IMR-90 (cell line): ENCODE measurements at places on chromosomes 7 and 10. TPM values are rescaled to one million over a fixed set of nuclear protein-coding genes. Genes with fewer than 3 reads are reported as not detected.

Gene PIK3CG
- under 0.01 TPM in 2 replicates for total RNA-seq

Gene SLC16A9
- 0.18 and 0.56 TPM in 2 replicates for total RNA-seq

Gene TFEC
- total RNA-seq = under 0.01 and 0.28 TPM in 2 replicates

Gene FEZF1
- total RNA-seq = not detected in 2 replicates

Gene ZCCHC24
- total RNA-seq = 12.2 and 15.1 TPM in 2 replicates

DNA sequence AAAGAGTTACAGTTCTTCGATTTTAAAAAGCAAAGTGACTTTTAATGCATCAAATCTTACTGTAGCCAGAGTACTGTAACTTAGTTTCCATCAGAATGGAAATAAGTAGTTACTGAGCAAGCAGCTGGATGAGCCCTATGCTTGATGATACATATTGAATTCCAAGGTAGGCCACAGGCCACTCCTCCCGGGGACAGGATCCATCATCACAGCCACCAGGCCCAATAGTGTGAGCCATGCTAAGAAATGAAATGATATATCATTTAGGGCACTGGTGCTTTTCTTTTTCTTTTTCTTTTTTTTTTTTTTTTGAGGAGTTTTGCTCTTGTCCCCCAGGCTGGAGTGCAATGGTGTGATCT is 42.9 kb upstream of the TOMM7 start:
- peak; percentile 32 for DNase-seq

- no peak for DNase-seq
Measured at GRCh38 chr7:45151967-45152366, 5.6 kb upstream of the RAMP3 start.

DNA sequence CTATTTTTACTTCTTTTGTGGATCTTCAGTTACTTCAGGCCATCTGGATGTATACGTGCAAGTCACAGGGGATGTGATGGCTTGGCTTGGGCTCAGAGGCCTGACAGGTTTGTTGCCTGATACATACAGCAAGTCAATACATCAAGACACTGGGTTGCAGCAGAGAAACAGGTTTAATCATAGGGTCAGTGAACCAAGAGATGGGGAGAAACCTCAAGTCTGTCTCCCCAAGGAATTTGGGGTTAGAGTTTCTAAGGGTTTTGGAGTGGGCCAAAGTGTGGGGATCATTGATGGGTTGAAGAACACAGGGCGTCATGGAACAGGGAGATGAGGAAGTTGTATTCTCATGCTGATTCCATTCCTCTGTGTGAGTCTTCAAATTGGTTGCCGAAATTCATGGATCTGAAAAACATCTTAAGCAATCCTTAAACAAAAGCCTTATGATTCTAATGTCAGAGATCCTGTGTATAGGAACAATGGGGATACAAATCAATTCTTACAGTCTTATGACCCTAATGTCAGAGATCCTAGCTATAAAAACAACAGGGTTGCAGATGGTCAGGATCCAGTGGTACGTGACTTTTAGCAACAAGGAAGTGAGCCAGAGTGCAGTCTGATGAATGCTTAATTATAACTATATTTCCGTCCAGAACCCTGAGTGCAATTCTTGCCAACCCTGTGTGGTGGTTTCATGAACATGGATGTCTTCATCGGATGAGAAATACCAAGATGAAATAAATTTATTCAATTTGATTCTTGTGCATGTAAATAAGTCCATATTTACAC is 18.9 kb downstream of the OTUD1 start:
- no peak for DNase-seq

- DNase-seq = no peak
Measured at GRCh38 chr7:1425292-1426136, 33.8 kb downstream of the MICALL2 start.

DNA sequence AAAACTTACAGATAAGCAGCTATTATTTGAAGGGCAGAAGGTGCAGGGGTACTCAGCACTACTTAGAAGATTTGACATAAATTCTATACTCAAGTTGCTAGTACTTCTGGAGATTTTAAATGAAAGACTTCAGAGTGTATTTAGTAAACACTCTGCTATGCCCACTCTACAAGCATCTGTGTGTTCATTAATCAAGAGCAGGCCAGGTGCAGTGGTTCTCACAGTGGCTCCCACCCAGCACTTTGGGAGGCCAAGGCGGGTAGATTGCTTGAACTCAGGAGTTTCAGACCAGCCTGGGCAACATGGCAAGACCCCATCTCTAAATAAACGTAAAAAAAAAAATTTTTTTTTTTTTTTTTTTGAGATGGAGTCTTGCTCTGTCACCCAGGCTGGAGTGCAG is 38.9 kb upstream of the TOMM7 start:
- no peak for DNase-seq

DNA sequence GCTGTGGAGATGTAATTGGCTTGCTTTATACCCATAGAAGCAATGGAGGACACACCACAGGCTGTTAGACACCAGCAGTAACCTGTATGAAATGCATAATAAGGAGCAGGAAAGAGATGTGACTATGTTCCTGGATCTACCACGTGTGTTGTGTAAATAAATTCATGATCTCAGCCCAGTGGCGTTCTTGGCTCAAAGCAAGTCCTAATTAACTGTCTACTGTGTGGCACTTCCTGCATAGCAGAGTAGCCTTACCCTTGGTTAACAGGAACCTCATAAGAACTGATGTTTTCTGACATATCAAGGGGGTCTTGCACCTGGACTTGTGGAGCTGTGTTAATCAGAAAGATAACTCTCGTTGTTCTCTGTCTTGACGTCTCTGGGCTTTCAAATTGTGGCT is 25.7 kb upstream of the FAM180A start:
- peak; percentile 87 for DNase-seq

DNA sequence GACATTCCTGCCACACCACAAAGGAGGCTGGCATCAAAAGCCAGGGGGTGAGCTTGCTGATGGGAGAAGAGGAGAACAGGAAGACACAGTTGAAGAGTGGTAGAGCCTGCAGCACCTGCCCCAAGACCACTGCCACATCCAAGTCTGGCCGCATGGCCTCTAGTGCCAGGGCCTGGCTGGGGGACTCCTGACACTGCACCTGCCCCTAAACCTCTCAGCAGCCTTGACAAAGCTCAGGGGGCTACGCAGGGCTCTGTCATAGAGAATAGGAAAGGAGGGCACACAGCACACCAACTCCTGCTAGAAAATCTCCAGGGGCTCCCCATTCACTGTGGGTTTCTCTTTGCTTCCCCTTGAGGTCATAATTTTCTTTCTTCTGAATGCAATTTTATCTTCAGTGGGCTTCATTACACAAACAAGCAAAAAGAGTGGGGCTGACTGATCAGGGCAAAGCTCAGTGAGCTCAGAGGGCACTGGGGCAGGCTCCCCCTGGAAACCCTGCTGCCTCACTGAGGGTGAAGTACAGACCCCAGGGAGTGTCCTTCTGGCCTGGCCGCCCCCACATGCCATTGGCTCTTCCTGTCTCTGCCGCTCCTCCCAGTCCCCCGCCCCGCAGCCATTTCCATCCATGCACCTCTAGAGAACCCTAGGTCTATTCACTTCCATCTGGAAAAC is 37.2 kb downstream of the VOPP1 start:
- no peak for DNase-seq

GRCh38 chr7:27240015-27240731 is 2.4 kb upstream of the EVX1 start:
- no peak for DNase-seq

DNA sequence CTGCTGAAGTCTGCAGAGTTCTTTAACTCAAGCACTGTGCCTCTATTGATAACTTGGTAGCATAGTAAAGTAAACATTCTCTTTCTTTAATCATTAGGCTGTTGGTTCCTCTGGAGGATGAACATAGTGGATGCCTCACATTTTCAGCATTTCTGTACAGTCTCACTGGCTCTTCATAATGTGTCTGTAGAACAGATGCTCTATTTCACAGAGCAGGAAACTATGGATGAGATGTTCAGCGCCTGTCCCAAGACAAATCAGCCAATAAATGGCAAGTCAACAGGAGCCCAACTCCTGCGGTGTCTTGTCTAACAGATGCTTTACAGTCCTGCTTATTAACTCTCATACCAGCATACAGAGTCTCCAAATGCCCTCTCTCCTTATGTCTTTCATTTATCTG is 36.5 kb downstream of the NRBF2 start:
- no peak for DNase-seq

GRCh38 chr7:94265456-94265855 is 129.2 kb upstream of the COL1A2 start:
- no peak for DNase-seq

GRCh38 chr10:95295031-95295755 is 4.4 kb upstream of the PDLIM1 start:
- DNase-seq = peak; percentile 60

DNA sequence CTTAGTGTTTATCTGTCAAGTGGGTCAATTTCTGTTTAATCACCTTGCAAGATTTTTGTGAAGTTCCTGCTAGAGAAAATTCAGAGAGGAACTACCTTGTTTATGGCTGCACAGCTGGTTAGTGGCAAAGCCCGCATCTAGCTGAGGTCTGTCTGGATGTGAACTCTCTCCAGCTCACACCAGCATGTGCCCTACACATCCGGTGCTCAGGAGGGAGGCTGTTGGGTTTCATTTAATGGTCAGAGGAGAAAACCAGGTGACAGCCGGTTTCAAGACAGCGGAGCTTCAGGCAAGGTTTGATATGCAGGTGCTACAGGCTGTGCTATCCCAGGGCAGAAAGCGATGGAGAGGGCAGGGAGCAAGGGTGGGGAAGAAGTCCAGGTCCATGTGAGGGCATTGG is 351.1 kb downstream of the ACTR3B start:
- DNase-seq = no peak

GRCh38 chr10:116526219-116526618 is 19.5 kb upstream of the PNLIP start:
- DNase-seq = no peak

DNA sequence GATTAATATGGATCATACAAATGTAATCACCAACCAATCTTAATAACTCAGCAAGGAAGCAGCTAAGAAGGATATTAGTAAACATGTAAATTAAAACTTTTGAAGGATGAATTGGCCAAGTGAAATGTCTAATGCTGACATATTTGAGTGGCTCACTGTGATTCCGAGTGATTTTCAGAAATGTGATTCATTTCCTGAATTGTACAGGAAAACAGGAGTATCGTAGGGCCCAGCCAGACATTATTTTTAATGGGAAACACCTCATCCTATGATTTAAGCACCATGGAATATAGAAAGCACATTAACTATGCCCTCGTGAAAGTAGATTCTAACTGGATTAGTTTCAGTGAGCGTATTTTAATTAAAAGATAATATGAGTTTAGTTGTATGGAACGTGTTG is 82.3 kb downstream of the LHFPL3 start:
- no peak for DNase-seq

DNA sequence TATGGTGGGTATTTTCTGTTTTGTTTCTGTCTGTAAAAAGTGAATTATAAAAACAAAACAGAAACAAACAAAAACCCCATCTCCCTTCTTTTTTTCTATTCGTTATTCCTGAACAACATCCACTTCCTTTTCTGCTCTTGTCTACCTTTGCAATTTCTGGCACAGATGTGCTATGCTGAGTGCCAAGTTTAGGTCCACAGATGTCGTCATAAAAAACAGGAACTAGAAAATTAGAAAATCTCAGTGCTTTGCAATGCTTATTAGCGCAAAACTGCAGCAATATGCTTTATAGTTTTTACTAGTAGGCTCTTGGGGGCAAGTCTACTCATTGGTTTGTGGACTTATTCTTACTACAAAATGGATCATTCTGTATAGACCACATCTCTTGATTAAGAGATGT is 94.2 kb upstream of the PRKCQ start:
- no peak for DNase-seq

GRCh38 chr10:7411671-7412128 is 866 bp upstream of the SFMBT2 start:
- DNase-seq = no peak

- no peak for DNase-seq
Measured at GRCh38 chr10:17200001-17200911, 1.2 kb downstream of the TRDMT1 start.

- DNase-seq = no peak
Measured at GRCh38 chr10:84114088-84114667, 25.1 kb upstream of the GHITM start.

- peak; percentile 86 for DNase-seq
Measured at GRCh38 chr10:33706191-33706590, 371.7 kb upstream of the NRP1 start.

DNA sequence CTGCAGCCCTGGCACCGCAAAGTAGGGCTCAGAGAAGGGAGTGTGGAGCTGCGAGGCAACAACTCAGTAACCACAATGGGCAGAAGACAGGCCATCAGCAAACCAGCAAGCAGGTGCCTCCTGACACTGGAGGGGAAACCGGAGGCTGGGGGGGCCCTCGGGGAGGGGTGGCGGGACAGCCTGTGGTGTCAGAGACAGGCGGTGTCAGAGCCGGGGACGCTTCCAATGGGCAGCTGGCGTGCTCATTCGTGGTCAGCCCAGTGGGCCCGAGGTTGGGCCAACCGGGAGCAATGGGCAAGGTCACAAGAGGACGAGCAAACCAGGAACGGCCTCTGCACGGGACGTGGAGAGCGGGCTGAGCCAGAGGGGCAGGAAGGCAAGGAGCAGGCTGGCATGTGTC is 158.1 kb downstream of the MAD1L1 start:
- no peak for DNase-seq

- DNase-seq = no peak
Measured at GRCh38 chr7:156496363-156496769, 144.2 kb upstream of the RNF32 start.

- DNase-seq = peak; percentile 32
Measured at GRCh38 chr10:132265890-132266496, 41.8 kb downstream of the STK32C start.

- DNase-seq = no peak
Measured at GRCh38 chr7:23895666-23896096, 185.7 kb downstream of the STK31 start.

DNA sequence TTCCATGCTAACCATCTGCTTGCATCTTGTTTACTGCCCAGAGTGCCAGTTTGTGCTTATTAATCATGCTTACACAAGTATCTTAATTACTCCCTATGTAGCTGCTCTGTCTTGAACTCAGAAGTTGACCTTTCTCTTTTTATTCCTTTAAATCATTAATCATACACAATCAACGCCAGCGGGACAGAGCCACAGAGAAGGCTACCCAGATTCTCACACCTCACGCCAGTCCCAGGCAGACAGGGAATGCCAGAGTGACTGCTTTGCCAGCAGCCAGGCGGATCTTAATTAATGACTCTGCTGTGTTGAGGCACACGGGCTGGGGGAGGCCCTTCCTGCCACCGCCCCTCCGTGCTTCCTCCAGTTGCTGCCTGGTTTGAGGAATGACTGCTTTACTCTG is 229.4 kb downstream of the LRMDA start:
- DNase-seq = no peak
